ENCODE measurements at places on chromosomes 12 and 14.
A peak's percentile ranks its signal among the peaks of the same experiment; 100 is the strongest.

DNA sequence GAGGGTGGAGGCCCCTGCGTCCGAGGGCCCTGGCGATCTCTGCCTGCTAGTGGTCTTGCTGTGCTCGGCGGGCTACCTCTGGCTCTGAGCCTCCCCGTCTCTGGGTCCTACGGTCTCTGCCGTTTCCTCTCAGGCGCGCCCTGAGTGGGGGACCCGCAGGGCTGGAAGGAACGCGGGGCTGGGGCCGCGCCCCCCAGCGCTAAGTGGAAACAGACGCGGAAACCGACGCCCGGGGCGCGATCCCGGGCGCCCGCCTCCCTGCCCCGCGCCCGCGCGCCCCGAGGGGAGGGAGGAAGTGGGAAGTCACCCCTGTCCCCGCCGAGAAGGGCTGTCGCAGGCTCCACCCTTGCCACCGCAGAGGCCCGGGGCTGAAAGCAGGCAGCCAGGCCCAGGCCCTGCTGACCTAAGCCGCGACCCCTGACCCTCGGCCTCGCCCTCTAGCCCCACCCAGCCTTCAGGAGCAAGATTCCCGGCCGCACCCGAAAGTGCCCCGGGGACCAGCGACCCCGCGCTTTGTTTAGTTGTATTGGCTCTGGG lies 831 bp downstream of the CRIP1 start:
- peak; percentile 66 for DNase-seq

- DNase-seq, result no peak
Observed at GRCh38 chr12:24854908-24855307, 94.0 kb downstream of the BCAT1 start.

DNA sequence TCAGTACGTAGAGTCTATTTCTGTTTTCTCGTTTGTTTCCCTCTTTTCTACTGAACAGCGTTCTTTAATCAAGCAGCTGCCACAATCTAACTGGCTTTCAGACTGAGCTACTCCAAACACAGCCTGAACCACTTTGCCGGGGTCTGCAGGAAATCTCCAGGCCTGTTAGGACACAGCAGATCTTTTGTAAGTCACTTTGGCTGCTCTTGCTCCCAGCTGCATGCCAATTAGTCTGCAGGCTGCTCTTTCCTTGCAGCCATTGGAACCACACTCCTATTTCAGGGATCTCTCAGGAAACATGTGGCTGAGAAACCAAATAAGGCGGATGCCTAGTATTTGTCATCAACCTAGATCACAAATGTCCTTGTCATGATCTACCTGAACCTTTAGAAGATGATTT lies 73.6 kb downstream of the TMTC1 start:
- no peak for DNase-seq

DNA sequence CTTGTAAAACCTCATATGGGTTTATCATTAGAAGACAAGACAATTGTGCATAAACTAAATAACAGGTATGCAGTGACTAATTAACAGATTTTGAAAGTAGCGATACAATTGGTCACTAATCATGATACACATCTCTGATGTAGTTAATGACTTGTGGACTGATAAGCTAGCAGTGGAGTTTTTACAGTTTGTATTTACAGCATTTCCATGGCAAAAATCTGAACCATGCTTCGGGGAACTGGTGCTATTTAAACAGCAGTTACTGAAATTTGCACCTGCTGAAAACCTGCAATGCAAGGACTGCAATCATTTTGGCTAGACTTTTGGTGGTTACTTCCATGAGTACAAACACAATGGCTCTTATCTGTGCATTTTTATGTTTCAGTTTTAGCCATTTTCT lies 471.2 kb downstream of the RERGL start:
- no peak for DNase-seq

GRCh38 chr12:537772-538171 lies 78.0 kb downstream of the B4GALNT3 start:
- DNase-seq, result no peak

DNA sequence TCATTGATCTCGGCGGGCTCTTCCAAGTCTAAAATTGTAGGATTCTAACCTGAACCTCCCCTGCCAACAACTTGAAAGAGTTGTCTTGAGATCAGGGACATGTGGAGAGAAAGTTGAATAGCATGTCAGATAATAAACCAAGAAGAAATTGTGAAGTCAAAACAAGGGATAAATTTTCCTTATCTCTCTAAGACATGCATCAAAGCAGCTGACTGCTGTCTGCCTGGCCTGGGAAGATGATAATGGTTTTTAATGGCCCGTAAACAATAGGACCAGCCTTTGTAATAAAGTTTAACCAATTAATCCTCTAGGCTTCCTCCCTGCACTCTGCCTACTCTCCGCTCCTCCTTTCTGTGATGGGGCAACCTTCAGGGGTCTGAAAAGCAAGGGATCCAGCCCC lies 67.9 kb downstream of the DPF3 start:
- DNase-seq, result no peak

GRCh38 chr12:47686645-47687240 lies 19.1 kb downstream of the RPAP3 start:
- DNase-seq, result no peak

GRCh38 chr12:47980197-47980596 lies 16.8 kb downstream of the TMEM106C start:
- no peak for DNase-seq

GRCh38 chr14:73736842-73737241 lies 22.7 kb upstream of the PNMA1 start:
- no peak for DNase-seq

GRCh38 chr12:114847441-114848035 lies 163.6 kb upstream of the TBX3 start:
- no peak for DNase-seq

GRCh38 chr12:27213830-27214787 lies 30.0 kb upstream of the STK38L start:
- no peak for DNase-seq

DNA sequence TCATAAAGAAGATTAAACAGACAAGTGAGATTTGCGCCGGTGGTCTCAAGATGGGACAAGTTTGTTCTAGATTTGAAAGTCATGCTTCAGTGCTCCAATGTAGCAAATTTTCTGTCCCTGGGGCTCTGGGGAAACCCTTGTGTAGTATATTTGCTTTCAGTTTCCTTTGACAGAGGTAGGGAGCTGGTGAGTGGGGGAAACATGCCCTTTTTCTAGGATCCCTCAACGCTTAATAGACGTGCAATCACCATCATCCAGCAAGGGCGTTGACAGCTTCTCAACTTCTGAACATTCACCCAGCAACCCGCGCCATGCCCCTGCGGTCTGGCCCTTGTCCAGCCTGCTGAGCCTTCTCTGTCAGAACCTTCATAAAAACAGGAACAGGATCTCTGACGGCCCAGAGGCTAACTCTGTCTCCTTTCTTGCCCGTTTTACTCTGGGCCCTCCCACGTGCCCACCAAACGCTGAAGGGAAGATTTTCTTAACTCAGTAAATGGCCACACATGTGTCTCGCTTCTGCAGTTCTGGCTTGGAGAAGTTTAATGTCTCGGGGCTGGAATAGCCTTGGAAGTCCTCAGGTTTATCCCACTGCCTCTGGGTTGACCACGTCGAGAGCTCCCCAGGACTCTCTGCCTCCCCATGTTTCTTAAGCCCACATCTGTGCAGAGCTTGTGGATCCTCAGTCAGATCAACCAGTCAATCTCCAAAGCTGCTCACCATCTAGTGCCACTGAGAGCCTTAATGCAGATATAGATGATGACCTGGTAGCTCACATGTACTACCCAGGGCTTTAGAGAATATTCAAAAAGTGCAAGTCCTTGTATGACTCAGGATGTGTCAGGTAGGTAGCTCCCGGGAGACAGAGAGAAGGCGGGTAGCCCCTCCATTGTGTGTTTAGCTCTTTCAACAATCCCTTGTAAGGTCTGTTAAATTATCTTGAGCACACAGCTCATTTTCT lies 58.1 kb upstream of the CCND2 start:
- DNase-seq, result peak; percentile 43

GRCh38 chr12:49243631-49244030 lies 21.3 kb upstream of the TUBA1C start:
- no peak for DNase-seq

GRCh38 chr12:112514926-112515642 lies 96.3 kb downstream of the PTPN11 start:
- no peak for DNase-seq

GRCh38 chr12:8828257-8829124 lies 6.1 kb downstream of the A2ML1 start:
- DNase-seq, result no peak

DNA sequence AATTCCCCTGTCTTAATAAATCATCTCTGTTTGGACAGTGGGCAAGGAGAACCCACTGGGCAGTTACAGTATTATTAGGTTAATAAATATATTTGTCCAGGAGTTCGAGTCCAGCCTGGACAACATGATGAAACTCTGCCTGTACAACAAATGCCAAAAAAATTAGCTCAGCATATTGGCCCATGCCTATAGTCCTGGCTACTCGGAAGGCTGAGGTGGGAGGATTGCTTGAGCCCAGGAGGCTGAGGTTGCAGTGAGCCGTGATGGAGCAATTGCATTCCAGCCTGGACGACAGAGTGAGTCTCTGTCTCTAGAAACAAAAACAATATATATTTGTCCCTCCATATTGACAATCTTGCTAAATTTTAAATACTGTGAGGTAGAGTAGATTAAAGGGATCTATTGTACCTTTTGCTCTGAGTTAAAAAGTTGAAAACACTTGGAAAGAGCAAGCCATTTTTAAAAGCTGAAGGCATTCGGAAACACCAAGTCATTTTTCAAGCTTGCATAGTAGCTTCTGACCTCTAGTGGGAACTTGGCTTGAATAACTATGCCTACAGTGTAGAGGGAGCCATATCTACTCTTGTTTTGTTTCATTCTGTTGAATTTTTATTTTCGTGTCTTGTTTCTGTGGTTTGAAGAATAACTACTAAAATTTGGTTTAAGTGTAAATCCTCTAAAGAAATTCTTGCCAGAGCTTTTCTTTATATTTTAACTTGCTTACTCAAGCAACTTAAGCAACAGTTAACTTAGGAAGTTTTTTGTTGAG lies 14.6 kb upstream of the EEA1 start:
- DNase-seq, result no peak

GRCh38 chr14:91396959-91397815 lies 20.4 kb downstream of the CCDC88C start:
- DNase-seq, result peak; percentile 76
